ACHN (cell line): ENCODE measurements at places on chromosomes 16 and 17.

GRCh38 chr17:65595071-65595656, 33.7 kb upstream of the AXIN2 start:
- DNase-seq, result no peak

GRCh38 chr17:45090711-45091110, 29.6 kb downstream of the NMT1 start:
- no peak for DNase-seq

DNA sequence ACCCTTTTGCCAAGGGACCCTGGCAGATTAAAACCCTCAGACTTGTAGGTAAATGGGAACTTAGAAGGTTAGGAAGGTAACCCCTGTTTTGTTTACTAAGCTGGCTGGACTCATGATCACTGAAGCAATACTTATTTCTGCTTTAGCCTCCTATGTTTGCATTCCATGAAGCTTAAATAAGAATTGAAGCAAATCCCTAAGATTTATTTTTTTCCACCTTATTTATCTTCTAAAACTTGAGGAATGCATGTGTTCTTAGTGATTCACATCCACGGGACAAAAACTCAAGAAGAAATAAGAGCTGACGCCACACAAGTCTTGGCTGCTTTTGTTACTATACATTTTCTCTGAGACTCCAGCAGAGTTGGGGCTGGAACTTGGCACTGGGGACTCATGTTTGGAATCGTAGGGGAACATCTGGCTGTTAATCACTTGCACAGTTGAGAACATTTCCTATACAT, 35.5 kb downstream of the CLUAP1 start:
- DNase-seq, result no peak

- no peak for DNase-seq
These were observed 9.5 kb downstream of the ADGRG1 start for GRCh38 chr16:57637965-57638364.

- no peak for DNase-seq
These were observed 58.3 kb upstream of the LGALS9 start for GRCh38 chr17:27572665-27573064.

- DNase-seq, result peak; percentile 22
These were observed 14.4 kb upstream of the CDIPT start for GRCh38 chr16:29877266-29877961.

- no peak for DNase-seq
These were observed 23.8 kb upstream of the SUPT4H1 start for GRCh38 chr17:58375811-58376210.

- DNase-seq, result no peak
These were observed 80.0 kb downstream of the NTN1 start for GRCh38 chr17:9101356-9101755.

DNA sequence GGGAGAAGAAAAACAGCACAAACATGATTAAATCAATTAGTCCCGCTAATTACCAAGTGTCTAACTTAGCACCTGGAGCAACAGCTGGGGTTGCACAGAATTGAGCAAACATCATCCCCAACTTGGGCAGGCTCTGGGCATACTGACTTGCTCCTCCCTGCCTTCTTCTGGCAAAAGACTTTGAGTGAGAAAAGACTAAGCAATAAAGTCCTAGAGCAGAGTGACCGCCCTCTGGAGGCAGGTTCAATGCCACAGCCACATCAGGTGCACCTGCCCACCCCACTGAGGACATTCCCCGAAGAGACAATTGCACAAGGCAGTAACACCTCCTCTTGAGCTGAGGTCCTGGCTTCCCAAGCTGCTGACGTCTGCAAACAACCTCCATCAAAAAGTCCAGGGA, 358.3 kb downstream of the SOX9 start:
- no peak for DNase-seq

DNA sequence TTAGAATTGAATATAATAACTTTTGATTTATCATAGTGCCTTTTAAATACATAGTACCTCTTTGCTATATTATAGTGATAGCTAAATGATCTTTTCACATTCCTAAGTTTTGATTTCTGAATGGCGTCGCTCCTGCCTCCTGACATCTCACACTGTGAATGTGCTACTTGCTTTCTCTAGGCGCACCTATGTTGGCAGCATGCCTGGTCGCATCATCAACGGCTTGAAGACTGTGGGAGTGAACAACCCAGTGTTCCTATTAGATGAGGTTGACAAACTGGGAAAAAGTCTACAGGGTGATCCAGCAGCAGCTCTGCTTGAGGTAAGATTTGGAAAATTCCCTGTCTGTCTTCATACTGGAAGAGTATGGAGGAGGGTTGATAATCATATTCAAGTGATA, 29.8 kb upstream of the ABCC11 start:
- DNase-seq, result no peak

GRCh38 chr16:679814-680624, at the start of gene STUB1:
Gene STUB1 (plus strand): TSS chr16:680410. CDS start chr16:680526, 116 bp downstream.
- peak; percentile 89 for DNase-seq

DNA sequence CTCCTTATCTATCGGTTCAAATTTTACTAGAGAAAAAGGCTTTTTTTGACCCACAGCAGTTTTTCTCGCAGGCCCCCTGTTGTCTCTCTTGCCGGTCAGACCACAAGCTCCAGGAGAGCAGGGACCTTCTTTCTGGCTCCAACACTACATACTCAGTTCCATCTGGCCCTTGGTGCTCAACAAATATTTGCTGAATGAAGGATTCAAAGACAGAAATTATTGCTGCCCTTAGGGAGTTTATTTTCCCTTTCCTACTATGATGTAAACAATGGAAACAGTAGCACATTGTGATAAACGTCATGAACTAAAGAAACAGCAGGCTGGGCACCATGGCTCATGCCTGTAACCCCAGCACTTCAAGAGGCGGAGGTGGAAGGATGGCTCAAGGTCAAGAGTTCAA, 59.0 kb upstream of the ATP2A3 start:
- DNase-seq, result no peak

DNA sequence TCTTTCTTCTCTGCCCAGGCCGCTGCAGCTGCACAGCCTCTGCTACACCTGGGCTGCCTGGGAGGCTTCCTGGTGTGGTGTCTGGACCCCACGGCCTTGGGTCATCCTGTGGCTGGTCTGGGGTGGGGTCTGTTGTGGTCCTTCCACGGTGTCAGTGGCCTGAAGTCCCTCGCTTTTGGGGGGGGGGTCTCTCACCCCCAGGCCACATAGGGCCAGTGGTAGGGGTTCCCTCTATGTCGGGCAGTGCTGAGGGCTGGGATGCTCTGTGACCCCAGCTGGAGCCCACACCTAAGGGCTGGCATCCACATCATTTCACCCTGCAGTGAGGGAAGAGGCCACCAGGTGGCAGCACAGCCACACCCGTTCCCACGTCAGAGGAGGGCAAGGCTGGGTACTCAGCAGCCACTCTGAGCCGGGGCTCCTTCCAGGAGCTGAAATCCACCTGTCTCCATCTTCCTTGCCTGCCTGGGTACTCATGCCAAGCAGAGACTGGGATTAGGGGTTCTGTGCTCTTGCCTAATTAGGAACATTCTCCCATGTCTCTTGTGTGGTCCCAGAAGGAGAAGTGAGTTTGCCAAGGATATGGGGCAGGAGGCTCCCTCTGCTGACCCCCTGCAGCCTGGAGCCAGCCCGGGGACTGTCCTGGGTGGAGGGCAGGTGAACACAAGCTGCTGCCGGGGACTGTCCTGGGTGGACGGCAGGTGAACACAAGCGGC, 13.0 kb downstream of the ENGASE start:
- DNase-seq, result peak; percentile 64
